Fibroblast of lung (primary cell): ENCODE measurements at places on chromosomes 2 and 18. TPM values are rescaled to one million over a fixed set of nuclear protein-coding genes. Genes with fewer than 3 reads are reported as not detected.

SESTD1 gene
- total RNA-seq: 16.8 and 17.5 TPM in 2 replicates

GRCh38 chr2:202060218-202060617 is 12.8 kb upstream of the KIAA2012 start:
- no peak overlapping the region for H3K4me3 ChIP-seq
- H3K4me1 ChIP-seq: peaks cover 5% of the 10 kb centered on the region
- H3K36me3 ChIP-seq: no peaks in the 10 kb centered on the region
- no peak for DNase-seq
- no peak overlapping the region for H3K27ac ChIP-seq

GRCh38 chr18:74429096-74429495 is 28.0 kb downstream of the DIPK1C start:
- H3K4me3 ChIP-seq: no peak overlapping the region
- no peak for DNase-seq
- no peak overlapping the region for H3K27ac ChIP-seq
- H3K4me1 ChIP-seq: no peaks in the 10 kb centered on the region
- no peaks in the 10 kb centered on the region for H3K36me3 ChIP-seq
- H3K27me3 ChIP-seq: peaks cover 2% of the 10 kb centered on the region

GRCh38 chr18:4319738-4320677 is 135.1 kb downstream of the DLGAP1 start:
- no peaks in the 10 kb centered on the region for H3K27me3 ChIP-seq
- no peak overlapping the region for H3K4me3 ChIP-seq
- DNase-seq: no peak
- H3K4me1 ChIP-seq: no peaks in the 10 kb centered on the region

DNA sequence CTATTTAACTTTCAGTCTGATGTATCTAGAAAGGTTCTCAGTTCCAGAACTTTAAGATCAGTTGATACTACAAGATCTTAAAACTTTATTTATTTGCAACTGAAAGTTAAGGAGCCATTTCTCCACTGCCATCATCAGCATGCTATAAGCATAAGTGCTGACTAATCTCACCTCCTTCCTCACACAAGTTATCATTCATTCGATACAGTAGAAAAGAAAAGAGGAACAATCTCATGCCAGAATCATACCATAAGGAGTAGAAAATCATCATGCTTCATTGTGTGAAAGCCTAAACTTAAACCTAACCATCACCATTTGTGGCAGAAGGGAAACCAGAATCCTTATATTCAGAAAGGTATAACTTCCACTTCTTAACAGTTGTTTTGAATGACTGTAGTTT is 176.6 kb upstream of the NRXN1 start:
- H3K27me3 ChIP-seq: no peaks in the 10 kb centered on the region
- H3K27ac ChIP-seq: no peak overlapping the region
- no peak overlapping the region for H3K4me3 ChIP-seq
- no peaks in the 10 kb centered on the region for H3K4me1 ChIP-seq
- no peak for DNase-seq

- H3K27me3 ChIP-seq: no peaks in the 10 kb centered on the region
- no peak overlapping the region for H3K4me3 ChIP-seq
- no peak for DNase-seq
- H3K4me1 ChIP-seq: no peaks in the 10 kb centered on the region
- no peaks in the 10 kb centered on the region for H3K36me3 ChIP-seq
- no peak overlapping the region for H3K27ac ChIP-seq
Measured at GRCh38 chr2:180003073-180003472, 4.0 kb downstream of the CWC22 start.
